ENCODE measurements at places on chromosomes 2 and 18.

DNA sequence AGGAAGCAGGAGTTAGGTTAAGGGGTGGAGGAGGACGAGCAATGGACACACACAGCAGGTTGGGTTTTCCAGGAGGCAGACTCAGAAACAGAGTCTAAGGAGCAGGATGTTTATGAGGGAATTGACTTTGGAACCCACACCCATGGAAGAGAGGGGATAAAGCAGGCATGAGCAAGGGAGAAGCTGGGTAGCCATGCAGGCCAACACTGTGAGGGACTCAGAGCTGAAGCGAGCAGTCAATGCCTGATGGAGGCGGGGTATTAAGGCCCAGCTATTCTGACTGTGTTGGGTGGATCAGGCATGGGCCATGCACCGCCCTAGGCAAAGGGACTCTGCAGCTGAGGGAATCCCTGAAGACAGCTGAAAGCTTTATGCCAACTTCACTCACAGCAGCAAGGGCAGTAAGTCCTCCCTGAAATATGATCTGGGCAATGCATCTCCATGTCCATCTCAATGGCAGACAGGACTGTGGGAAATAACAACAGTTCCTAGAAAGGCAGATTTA is 37.6 kb downstream of the TEX51 start:
- H3K27me3 ChIP-seq: no peaks in the 10 kb centered on the region
- H3K36me3 ChIP-seq: no peaks in the 10 kb centered on the region
- H3K4me3 ChIP-seq: no peak overlapping the region
- H3K4me1 ChIP-seq: no peaks in the 10 kb centered on the region

GRCh38 chr2:172085460-172086159 is at the start of gene DLX1:
Gene DLX1, plus strand, starts transcription at chr2:172085507. Its CDS starts 171 bp downstream, at chr2:172085678.
- peak within 1 kb of the TSS; percentile 49 for H3K4me3 ChIP-seq
- H3K27ac ChIP-seq: no peak within 1 kb of the TSS
- H3K36me3 ChIP-seq: no peaks in the 10 kb centered on the region
- no peaks in the 10 kb centered on the region for H3K4me1 ChIP-seq
- no peak for DNase-seq

DNA sequence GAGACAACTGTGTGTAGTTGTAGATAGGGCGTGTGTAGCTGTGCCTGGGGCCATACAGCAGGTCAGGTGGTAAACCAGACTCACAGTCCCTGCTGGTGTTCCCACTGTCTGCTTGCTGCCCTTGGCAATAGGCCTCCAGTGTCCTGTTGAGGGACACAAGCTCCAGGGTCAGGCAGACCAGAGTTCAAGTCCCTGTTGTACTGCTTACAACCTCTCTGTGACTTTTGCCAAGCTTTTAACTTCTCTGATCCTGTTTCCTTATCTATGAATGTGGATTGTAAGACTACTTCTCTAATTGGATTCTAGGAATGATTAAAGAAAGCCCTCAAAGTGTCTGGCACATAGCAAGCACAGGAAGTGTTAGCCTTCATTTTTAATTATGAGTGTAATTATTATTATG is 68.6 kb downstream of the MERTK start:
- H3K4me1 ChIP-seq: no peaks in the 10 kb centered on the region
- DNase-seq: no peak
- peaks cover 11% of the 10 kb centered on the region for H3K36me3 ChIP-seq
- no peaks in the 10 kb centered on the region for H3K27me3 ChIP-seq
- H3K27ac ChIP-seq: no peak overlapping the region
- no peak overlapping the region for H3K4me3 ChIP-seq

GRCh38 chr2:62287899-62288880 is 92.3 kb downstream of the B3GNT2 start:
- no peaks in the 10 kb centered on the region for H3K36me3 ChIP-seq
- H3K27me3 ChIP-seq: no peaks in the 10 kb centered on the region
- no peaks in the 10 kb centered on the region for H3K4me1 ChIP-seq

DNA sequence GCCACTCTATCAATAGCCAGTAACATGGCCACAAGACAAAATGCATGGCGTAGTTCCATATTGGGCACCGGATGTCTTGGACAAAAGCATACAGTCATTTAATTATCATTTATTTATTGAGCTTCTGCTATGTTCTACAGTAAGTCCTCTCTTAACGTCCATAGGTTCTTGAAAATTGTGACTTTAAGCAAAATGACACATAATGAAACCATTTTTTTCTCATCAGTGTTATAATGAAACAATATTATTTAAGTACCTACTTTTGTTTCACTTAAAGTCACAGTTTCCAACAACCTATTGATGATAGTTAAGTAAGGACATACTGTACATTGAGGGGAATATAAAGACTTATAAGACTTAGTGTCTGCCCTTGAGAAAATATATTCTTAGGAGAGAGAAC is 84.9 kb downstream of the XRCC5 start:
- H3K4me1 ChIP-seq: no peaks in the 10 kb centered on the region
- H3K27me3 ChIP-seq: no peaks in the 10 kb centered on the region
- H3K4me3 ChIP-seq: no peak overlapping the region

- H3K36me3 ChIP-seq: no peaks in the 10 kb centered on the region
- H3K4me3 ChIP-seq: no peak overlapping the region
- H3K27me3 ChIP-seq: no peaks in the 10 kb centered on the region
- DNase-seq: no peak
- no peak overlapping the region for H3K27ac ChIP-seq
- H3K4me1 ChIP-seq: no peaks in the 10 kb centered on the region
Measured at GRCh38 chr18:44054514-44054913, 626.2 kb upstream of the SETBP1 start.

GRCh38 chr2:85789271-85789670 is 35.5 kb downstream of the ATOH8 start:
- H3K4me3 ChIP-seq: no peak overlapping the region
- no peaks in the 10 kb centered on the region for H3K27me3 ChIP-seq
- no peak overlapping the region for H3K27ac ChIP-seq
- no peak for DNase-seq

DNA sequence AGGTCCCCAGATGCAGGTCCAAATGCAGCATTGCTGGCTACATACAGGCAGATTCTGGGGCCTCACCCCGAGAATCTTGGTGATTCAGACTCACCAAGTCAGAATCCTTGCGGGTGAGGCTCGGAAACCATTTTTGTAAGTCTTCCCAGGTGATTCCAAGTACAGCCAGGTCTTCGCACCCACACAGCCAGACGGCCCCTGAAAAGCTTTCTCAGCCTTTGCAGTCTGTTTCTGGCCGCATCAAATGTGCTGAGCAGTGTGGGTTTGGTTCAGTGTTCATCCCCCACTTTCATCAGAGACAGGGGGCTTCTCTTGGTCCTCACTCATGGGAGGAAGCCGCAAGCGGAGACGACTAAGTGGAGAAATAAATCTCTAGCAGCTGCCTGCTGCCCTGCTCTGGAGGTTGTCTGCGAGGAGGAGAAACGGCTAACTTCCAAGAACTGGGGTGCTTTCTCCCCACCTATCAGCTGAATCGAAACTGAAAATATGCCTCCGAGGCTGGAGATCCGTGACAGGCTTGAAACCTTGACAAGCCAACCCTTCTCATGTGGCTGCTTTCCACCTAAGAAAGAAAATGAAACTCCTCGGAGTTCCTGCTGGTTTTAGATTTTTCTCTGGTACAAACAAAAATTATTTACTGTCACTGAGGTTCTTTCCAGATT is 8.9 kb upstream of the TMEM185B start:
- no peaks in the 10 kb centered on the region for H3K27me3 ChIP-seq
- no peaks in the 10 kb centered on the region for H3K36me3 ChIP-seq
- no peak overlapping the region for H3K27ac ChIP-seq
- no peaks in the 10 kb centered on the region for H3K4me1 ChIP-seq
- peak overlapping the region; percentile 39 for H3K4me3 ChIP-seq

DNA sequence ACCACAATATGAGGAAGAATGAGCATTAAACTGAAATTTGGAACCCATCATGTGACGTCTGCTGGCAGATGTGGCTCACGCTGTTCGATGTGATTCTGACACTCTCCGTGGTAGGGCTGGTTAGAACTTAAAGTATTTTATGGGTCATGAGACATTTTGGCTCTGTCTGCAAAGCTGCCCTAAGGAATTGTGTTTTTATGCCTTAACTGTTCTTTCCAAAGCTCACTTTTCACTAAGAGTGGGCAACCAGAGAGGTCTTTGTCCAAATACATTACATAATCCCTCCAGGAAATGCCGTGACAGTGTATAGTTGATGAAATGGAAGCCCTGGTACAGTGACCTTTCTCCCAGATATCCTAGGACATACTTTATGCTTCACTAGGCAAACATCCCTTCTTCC is 119.1 kb downstream of the AQP4 start:
- H3K4me3 ChIP-seq: no peak overlapping the region
- H3K27ac ChIP-seq: no peak overlapping the region
- no peaks in the 10 kb centered on the region for H3K4me1 ChIP-seq

DNA sequence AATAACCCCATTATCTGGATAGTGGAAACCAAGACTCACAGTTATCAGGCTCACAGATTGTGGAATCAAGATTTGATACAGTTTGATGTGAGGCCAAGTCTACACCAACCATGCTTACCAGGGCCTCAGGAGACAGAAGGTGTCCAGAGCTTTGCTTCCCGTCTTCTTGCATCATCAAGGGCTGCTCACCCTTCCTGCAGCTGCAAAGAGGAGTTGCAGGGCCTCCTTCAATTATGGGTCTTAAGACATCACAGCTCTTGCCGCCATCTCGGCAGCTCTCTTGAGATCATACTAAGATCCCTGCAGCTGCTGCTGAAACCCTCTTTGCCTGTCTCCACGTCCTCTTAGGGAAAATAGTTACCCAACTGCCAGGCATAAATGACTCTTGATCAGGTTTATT is 176.0 kb downstream of the MGAT5 start:
- H3K4me3 ChIP-seq: no peak overlapping the region
- H3K27me3 ChIP-seq: no peaks in the 10 kb centered on the region
- peaks cover 45% of the 10 kb centered on the region for H3K36me3 ChIP-seq
- no peak overlapping the region for H3K27ac ChIP-seq
- DNase-seq: no peak

GRCh38 chr2:9001778-9002177 is 1.7 kb downstream of the MBOAT2 start:
- peaks cover 14% of the 10 kb centered on the region for H3K4me1 ChIP-seq
- no peak for DNase-seq
- no peaks in the 10 kb centered on the region for H3K36me3 ChIP-seq
- no peaks in the 10 kb centered on the region for H3K27me3 ChIP-seq
- no peak overlapping the region for H3K27ac ChIP-seq
- H3K4me3 ChIP-seq: no peak overlapping the region

GRCh38 chr2:240585681-240586197 is 795 bp upstream of the CAPN10 start:
- peaks cover 4% of the 10 kb centered on the region for H3K36me3 ChIP-seq
- H3K4me3 ChIP-seq: peak overlapping the region; percentile 97
- no peaks in the 10 kb centered on the region for H3K27me3 ChIP-seq

DNA sequence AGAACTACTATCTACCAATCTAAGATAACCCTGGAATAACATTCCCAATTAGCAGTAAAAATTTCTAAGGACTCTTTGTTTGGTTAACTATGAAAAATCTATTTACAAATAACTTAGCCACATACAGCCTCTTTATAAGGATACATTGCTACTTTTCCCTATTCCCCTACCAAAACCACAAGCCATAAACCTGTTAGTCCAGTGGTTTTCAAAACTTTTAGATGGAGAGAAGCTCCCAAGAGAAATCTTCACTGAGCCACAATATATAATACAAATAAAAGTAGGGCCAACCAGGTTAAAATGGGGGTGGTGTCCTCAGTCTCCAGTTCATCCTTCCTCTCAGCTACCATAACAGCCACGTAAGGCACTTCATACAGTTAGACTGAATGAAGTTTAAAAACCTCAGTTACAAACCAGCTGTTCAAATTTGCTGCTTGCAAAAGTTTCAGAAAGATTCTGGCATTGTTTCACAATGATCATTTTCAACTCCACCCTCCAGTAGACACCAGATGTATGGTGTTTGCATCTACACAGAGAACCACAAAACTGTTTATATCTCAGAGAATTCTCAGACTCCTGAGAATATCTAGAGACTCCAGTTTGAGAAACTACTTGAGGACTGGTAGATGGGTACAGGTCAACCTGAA is 26.0 kb downstream of the SOS1 start:
- H3K4me3 ChIP-seq: no peak overlapping the region
- no peaks in the 10 kb centered on the region for H3K36me3 ChIP-seq
- peaks cover 23% of the 10 kb centered on the region for H3K4me1 ChIP-seq
- no peak for DNase-seq

DNA sequence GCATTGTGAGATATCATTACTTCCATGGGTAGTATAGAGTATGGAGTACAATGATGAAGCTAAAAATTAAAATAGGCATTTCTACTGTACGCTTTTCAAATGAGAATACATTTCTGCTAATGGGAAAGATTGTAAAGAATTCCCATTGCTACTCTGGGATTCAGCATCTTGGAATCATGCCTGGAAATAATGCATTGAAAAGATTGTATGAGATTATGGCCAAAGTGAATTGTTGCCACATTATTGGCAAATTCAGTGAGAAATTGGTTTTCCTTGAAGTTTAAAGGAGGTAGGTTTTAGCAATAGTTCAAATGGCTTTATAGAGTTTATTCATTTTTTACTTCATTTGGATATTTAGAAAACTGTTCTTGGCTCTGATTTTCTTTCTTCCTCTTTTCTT is 157.9 kb downstream of the GULP1 start:
- H3K4me3 ChIP-seq: no peak overlapping the region
- no peaks in the 10 kb centered on the region for H3K4me1 ChIP-seq
- H3K36me3 ChIP-seq: no peaks in the 10 kb centered on the region
- no peak overlapping the region for H3K27ac ChIP-seq
- DNase-seq: no peak
